ENCODE measurements at places on chromosomes 1 and 21.

GRCh38 chr1:226736908-226737818 lies 1.9 kb downstream of the ITPKB start:
- no peak for DNase-seq

- DNase-seq = no peak
Observed at GRCh38 chr21:46459356-46460112, 843 bp downstream of the DIP2A start.

- DNase-seq = no peak
Observed at GRCh38 chr1:98457248-98457647, 204.3 kb upstream of the SNX7 start.

DNA sequence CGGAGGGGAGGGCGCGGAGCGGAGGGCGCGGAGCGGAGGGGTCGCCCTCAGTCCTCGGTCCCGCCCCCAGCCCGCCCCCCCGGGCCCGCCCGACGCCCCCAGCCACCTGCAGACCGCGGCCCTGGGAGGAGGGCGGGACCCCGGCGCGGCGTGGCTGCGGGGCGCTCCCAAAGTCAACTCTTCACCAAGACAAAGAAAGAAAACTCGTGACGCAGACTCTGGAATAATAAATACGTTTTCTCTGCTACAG lies 1.2 kb downstream of the HES4 start:
- no peak for DNase-seq

DNA sequence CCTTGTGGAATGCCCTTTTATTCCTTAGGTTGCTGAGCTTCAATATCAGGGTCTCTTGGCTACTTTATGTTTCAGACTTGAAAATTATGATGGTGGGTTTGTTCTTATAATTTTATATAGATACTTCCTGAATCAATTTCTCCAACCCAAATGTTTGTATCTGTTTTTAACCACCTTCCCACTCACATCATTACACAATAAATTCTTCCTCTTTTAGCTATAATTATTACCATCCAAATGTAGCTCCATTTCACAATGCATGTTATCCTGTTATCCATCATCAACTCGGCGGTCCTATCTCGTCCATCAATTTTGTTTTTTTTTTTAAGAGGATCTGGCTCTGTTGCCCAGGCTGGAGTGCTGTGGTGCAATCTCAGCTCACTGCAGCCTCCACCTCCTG lies 357.6 kb upstream of the ZP4 start:
- DNase-seq = no peak

DNA sequence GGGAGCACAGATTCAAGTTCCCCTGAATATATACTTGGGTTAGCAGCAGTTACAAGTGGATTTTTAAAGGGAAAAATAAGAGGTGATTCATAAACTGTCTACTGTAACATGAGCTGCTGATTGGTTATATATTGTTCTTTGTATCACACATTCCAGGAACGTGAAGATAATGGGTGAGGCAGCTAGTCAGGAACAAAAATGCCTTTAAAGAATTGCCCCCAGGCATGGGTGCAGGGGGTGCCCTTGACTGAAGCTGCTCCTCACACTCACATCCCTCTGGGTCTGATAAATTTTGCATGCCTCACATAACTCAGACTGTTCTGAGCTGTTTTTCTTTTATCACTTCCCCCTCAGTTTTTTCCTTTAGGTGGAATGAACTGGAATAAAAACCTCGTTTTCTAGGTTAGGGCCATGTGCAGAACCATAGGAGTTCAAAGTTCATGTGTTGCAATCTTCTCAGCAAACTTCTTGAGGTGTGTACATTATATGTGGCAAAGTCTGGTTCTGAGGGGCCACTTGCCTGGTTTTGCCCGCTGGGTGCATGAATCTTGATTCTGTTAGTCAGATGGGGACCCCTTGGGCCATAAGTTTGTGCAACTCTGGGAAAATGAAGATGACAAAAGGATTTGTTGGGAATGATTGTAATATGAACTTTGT lies 21.1 kb downstream of the TBX19 start:
- DNase-seq = no peak

DNA sequence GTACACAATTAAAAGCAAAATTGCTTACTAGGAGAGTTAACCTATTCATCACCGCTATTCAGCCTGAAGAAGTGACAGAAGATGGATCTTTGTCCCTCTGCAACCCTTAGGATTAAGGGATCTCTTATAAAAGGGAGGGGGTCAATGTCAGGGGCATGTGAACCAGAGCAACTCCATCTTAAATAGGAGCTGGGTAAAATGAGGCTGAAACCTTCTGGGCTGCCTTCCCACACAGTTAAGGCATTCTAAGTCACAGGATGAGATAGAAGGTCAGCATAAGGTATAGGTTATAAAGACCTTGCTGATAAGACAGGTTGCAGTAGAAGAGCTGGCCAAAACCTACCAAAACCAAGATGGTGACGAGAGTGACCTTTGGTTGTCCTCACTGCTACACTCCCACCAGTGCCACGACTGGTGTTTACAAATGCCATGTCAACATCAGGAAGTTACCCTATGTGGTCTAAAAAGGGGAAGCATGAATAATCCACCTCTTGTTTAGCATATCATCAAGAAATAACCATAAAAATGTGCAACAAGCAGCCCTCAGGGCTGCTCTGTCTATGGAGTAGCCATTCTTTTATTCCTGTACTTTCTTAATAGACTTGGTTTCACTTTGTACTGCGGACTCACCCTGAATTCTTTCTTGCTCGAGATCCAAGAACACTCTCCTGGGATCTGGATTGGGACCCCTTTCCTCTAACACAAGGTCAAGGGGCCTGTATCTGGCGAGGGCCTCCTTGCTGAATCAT lies 35.3 kb upstream of the NEK2 start:
- no peak for DNase-seq

DNA sequence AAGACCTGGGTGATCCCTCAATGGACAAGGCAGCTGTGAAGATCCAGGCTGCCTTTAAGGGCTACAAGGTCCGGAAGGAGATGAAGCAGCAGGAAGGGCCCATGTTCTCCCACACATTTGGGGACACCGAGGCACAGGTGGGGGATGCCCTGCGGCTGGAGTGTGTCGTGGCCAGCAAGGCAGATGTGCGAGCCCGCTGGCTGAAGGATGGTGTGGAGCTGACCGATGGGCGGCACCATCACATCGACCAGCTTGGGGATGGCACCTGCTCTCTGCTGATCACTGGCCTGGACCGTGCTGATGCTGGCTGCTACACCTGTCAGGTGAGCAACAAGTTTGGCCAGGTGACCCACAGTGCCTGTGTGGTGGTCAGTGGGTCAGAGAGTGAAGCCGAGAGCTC lies 85.2 kb downstream of the TRIM11 start:
- no peak for DNase-seq

GRCh38 chr21:46371204-46372013 lies 47.5 kb downstream of the PCNT start:
- no peak for DNase-seq

- DNase-seq = no peak
Observed at GRCh38 chr1:26153966-26154532, 4.8 kb upstream of the FAM110D start.

- DNase-seq = no peak
Observed at GRCh38 chr1:8862528-8862927, 16.0 kb downstream of the ENO1 start.

- no peak for DNase-seq
Observed at GRCh38 chr1:92030656-92031107, 897 bp downstream of the EPHX4 start.

GRCh38 chr1:23597635-23598388 lies 38.5 kb upstream of the ID3 start:
- DNase-seq = peak; percentile 29

- DNase-seq = peak; percentile 69
Observed at GRCh38 chr1:212515329-212515760, 82.6 kb downstream of the NENF start.

DNA sequence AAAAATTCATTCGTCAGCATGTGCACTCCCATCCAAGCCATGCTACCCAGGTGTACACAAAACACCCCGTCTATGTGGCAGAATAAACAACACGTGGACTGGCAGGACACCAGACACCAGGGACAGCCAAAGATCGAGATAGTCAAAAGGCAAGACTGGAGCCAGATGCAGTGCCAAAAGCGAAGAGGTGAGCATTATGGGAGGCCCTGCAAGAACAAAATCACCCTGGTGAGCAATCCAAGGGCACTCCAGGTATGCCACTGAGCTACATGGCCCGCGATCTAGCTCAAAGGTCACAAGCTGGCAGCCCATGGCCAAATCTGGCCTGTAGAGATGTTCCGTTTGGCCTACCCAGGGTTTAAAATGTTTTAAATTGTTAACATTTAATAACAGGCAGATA lies 33.7 kb downstream of the PLPP3 start:
- DNase-seq = no peak

GRCh38 chr21:34131586-34131985 lies 58.2 kb downstream of the MRPS6 start:
- DNase-seq = no peak

- no peak for DNase-seq
Observed at GRCh38 chr1:69120817-69121216, 446.9 kb upstream of the LRRC7 start.

GRCh38 chr1:100217834-100218233 lies 31.8 kb downstream of the DBT start:
- DNase-seq = no peak

- no peak for DNase-seq
Observed at GRCh38 chr1:1534401-1535154, 5.8 kb downstream of the TMEM240 start.

DNA sequence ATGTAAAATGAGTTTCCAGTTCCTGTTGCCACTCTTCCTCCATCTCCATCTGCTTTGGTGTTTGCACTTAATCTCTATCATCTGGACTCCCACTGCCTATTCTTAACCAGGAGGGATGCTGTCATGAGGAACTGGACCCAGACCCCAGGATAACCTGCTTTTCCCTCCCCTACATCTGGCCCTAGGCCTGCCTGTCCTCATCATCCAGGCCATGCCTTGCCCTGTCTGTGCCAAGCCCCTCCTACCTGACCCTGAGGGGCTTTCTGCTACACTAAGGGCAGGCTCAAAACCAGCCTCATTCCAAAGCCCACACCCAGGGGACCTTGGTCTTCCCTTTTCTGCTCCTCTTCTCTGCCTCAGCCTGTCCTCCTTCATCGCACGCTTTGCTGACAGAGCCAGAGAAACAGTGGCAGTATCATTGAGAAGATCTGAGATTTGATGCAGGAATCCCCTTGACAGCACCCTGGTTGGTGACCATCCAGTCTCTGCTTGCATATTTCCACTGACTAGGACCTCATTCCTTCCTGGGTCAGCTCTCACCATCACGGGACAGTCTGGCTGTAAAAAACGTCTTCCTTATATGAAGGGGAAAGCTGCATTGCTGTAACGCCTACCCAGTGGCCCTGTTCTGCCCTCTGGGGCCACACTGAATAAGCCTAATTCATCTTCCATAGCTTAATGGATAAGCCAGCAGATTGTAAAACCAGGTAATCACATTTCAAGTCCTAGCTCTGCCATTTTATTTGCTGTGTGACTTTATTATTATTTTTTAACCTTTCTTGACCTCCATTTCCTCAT lies 38.8 kb downstream of the PLXNA2 start:
- DNase-seq = no peak

GRCh38 chr1:230026572-230026971 lies 40.5 kb upstream of the GALNT2 start:
- no peak for DNase-seq

- DNase-seq = no peak
Observed at GRCh38 chr1:54808443-54809207, 7.5 kb upstream of the TTC22 start.

- no peak for DNase-seq
Observed at GRCh38 chr1:151615711-151616504, 4.1 kb downstream of the SNX27 start.

DNA sequence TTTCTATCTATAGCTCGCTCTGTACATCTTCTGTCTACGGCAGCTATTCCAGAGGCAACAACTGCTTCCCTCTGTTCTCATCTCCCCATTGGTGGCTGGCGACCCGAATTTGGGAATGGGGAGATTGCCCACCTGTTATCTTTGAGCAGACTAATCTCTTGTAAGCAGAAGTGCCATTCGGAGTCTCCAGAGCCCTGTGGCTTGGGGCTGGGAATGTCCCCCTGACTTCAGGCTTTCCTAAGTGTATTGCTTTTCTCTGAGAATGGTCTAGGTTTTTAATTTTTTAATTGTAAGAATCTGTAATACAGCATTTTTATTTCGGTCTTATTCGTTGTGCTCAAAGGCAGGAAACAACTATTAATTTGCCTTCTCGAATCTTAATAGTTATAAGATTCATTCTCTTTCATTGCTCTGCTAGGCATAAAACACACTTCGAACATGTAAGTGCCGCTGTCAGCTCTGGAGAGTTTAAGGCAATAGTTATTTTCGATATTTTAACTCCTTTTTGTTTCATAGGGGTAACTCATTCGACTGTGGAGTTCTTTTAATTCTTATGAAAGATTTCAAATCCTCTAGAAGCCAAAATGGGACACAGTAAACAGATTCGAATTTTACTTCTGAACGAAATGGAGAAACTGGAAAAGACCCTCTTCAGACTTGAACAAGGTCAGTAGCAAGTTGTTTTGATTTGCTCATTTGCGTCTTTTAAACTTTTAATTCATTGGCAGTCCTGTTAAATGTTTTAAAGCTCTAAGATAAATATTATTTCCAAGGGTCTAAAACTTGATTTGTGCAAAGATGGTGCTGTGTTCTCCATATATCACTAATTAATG lies 514 bp downstream of the AGL start:
- DNase-seq = no peak

- no peak for DNase-seq
Observed at GRCh38 chr1:107058245-107059032, 2.0 kb downstream of the PRMT6 start.

- DNase-seq = no peak
Observed at GRCh38 chr1:193703121-193703520, 516.7 kb upstream of the B3GALT2 start.

- no peak for DNase-seq
Observed at GRCh38 chr1:92951141-92951582, 10.1 kb downstream of the DIPK1A start.

GRCh38 chr1:56834137-56834900 lies 15.1 kb upstream of the FYB2 start:
- DNase-seq = no peak

DNA sequence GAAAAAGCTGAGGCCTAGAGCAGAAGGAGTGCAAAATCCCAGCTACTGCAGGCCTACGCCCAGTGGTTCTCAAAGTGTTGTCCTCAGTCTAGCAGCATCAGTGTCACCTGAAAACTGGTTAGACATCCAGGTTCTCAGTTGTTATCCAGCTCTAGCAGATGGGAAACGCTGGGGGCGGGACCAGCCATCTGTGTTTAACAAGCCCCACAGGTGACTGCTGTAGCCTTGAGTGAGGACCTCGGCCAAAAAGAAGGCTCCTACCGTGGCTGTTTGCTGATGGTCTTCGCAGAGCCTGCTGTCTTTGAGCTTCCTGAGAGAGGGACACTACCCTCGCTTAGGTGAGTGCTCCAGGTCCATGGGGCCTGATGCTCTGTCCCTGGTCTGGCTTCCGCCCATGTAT lies 69.7 kb downstream of the LRRN2 start:
- peak; percentile 37 for DNase-seq

DNA sequence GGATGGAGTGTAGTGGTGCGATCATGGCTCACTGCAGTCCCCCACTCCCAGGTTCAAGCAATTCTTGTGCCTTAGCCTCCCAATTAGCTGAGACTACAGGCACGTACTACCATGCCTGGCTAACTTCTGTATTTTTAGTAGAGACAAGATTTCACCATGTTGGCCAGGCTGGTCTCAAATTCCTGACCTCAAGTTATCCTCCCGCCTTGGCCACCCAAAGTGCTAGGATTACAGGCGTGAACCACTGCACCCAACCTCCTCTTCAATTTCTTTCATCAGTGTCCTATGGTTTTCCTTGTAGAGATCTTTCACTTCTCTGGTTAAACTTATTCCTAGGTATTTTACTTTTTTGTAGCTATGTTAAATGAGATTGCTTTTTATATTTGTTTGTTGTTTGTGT lies 10.7 kb upstream of the MAST2 start:
- DNase-seq = no peak

GRCh38 chr1:101497881-101498559 lies 261.2 kb downstream of the S1PR1 start:
- no peak for DNase-seq
